ENCODE measurements at places on chromosomes 5 and 9. TPM values are rescaled to one million over a fixed set of nuclear protein-coding genes. Genes with fewer than 3 reads are reported as not detected.

Gene SLC45A2
- total RNA-seq: not detected

Gene COL15A1
- total RNA-seq: 1.9 TPM

Gene GOLM1
- total RNA-seq: 54.8 TPM

Gene BTF3
- total RNA-seq: 211 TPM

Gene FOXD4
- total RNA-seq: not detected

Gene ADAMTSL2
- total RNA-seq: not detected

All from IMR-90 (cell line).